ENCODE measurements at places on chromosomes 1 and 21. TPM values are rescaled to one million over a fixed set of nuclear protein-coding genes. Genes with fewer than 3 reads are reported as not detected.

Gene HES4
- total RNA-seq: 51.3 TPM

Gene LRIF1
- total RNA-seq: 17.9 TPM

GRCh38 chr1:185408700-185409270 is 91.7 kb upstream of the IVNS1ABP start:
- DNase-seq: no peak

DNA sequence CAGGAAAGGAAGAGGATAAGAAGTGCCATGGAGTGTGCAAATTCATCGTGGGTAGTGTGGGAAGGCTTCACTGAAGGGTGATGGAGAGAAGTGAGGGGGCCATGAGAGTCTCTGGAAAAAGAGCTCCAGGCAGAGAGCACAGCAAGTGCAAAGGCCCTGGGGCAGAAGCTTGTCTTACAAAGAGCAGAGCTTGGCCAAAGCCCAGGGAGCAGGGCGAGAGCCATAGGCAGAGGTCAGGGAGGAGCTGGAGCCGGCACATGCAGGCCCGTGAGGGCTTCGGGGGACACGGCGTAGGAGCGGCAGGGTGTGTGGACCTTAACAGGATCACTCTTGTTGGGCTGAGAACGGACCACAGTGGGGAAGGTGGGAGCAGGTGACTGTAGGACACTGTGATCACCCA is 83.7 kb upstream of the EDN2 start:
- DNase-seq: no peak

DNA sequence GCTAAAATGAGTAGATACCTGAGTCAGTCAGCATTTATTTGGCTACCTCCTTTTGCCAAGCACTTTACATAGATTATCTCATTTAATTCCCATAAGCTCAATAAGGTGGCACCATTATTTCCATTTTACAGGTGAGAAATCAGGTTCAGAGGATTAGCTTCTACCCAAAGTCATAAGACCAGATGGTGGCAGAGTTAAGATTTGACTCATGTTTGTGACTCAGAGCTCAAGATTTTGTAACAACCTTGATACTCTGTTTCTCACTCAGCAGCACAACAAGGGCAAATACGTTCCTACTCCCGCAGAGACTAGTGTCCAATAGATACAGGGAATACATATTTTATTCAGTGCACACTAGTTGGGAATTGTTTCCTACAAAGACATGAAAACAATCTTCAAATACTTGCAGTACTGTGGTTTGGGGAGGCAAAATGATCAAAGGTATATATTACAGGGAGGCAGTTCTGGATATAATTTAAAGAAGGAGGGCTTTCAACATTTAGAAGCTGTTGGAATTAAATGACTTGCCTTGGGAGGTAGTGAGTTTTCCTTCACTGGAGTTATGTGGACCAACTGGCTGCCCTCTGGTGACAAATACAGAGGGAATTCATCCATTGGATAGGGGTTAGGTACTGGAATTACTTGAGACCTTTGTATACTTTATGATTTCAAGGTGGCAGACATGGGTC is 3.6 kb downstream of the LEPR start:
- no peak for DNase-seq

DNA sequence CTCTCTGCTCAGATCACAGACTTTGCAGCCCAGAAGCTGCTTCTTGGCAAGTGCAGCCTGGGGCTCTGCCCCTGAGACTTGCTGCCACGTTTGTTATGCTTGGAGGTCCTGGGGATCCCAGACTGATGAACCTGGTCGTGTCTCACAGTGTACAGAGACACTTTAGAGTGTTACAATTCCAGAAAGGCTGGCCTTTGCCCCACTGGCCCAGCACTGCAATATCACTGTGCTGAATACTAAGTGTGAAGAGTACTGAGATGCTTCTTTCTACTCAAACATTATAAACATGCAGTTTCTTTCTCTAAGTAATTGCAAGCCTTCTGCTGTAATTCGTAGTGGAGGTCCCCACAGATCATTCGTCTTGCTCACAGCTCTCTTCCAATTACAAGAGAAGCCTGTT is 133.2 kb downstream of the MAP3K21 start:
- no peak for DNase-seq

DNA sequence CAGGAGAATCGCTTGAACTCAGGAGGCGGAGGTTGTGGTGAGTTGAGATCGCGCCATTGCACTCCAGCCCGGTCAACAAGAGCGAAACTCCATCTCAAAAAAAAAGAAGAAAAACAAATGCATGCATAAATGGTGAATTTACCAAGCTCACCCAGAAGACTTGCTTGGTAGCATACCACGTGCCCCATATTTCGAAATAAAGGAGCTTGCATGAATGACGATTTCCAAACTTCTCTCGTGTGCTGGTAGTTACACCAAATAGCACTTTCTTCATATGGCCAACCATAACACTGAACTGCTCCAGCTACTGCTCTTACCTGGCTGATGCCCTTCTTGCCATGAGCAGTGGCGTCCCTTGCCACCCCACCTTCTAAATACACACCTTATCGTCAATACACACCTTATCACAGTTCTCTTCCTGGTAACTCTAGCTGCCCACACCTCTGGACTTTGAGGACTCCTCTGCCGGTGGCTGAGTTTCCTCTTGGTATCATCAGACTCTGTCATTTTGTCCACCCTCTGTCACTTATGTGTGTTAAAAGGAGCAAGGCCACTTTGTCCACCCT is 2.8 kb downstream of the DOP1B start:
- no peak for DNase-seq

GRCh38 chr1:56824938-56825337 is 5.7 kb upstream of the FYB2 start:
- DNase-seq: no peak

Gene C1orf87
- total RNA-seq: not detected

DNA sequence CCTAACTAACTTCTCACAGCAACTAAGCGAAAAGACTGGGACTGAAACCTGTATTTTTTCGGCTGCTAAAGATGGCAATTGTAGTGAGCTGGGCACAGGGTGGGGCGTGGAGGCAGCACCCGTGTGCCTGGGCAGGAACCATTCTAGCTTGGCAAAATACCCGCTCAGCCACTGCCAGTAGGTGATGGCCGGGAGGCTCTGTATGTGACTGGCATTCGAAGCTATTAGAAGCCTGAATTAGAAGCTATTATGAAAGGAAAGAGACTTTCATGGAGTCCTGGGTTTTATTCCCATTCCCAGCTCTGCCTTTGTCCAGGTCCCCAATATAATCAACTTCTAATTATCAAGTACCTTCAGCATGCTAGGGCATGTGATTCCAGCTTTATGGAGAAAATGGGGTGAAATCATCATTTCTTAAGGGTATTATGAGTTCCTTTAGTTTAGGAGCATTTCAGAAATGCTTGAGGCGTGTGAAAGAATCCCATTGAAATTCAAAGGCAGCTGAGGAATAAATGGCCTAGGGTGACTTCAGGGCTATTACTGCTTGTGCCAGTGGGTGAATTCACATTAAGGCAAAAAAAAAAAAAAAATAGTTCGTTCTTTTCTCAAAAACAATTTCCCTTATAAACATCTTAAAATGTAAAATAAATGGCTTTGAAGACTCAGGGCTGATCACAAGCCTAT is 125.6 kb downstream of the KCNN3 start:
- no peak for DNase-seq

- no peak for DNase-seq
Observed at GRCh38 chr1:183931646-183932271, 105.8 kb downstream of the COLGALT2 start.

DNA sequence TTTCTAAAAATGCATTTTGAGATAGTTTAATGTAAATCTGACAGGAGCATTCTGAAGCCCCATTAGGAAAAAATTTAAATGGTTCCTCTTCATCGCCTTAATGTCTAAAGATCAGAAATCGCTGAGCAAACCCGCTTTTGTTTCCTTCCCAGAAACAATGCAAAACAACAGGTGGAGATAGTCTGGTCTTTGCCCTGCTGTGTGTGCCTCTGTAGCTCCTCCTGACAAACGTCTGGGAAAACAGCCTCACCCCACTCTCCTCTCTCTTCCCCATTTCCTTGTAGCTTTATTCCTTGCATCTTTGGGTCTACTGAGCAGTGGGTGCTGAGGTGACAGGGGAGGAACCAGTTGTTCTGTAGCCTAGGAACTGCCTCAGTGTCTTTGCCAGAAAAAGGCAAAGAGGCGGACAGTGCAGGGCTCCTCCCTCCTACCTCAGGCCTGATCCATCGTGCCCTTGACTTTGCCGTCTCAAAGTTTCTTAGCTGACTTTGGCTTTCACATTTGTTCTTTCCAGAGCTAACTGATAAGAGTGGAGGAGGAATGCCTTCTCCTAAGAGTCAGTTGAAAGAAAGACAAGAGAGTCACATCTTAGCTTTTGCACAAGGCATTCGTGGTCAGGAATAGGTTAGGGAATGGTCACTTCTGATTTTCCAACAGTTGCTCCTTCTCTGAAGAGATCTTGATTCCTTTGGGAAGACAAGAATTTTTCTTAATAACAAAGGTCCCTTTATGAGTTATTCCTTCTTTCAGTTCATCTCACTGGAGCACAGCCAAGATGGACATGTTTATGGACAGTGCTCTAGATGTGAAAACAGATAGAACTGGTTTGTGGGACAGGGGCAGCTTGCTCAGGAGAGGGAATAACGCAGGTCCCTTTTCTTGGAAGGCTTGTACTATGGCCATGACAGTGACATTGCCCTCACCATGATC is 24.9 kb downstream of the SYT11 start:
- no peak for DNase-seq

Gene MIXL1
- not detected for total RNA-seq

GRCh38 chr1:77200806-77201205 is 18.4 kb downstream of the PIGK start:
- no peak for DNase-seq

DNA sequence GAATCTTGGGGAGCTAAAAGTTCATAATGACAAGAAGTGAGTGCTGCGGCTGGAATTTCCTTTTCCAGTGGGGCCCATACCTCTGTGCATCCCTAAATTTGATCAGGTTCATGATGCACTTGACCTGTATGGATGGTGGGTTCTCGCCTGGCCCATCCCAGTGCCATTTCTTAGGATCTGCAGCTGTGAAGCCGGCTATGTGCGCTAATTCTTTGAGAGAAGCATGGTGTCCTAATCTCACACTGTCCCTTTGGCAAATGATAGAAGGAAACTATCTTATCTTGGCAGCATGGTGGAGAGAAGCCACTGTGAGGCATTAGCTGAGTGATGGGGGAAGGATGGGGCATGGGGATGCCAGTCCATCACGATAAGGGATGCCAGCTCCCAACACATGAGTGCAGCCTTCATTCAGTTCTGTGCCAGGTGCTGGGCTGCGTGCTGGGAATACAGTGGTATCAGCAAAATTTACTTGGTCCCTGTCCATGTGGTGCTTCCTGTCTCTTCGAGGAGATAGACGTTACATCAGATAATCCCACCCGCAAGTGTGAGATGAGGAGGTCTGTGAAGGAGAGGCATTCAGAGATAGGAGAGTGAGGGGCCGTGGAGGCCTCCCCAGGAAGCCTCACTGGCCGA is 30.5 kb downstream of the STUM start:
- DNase-seq: no peak

Gene TMEM125
- total RNA-seq: 20.7 TPM

Gene SIK1
- 19.7 TPM for total RNA-seq

Gene PDZK1
- total RNA-seq: 3.3 TPM

DNA sequence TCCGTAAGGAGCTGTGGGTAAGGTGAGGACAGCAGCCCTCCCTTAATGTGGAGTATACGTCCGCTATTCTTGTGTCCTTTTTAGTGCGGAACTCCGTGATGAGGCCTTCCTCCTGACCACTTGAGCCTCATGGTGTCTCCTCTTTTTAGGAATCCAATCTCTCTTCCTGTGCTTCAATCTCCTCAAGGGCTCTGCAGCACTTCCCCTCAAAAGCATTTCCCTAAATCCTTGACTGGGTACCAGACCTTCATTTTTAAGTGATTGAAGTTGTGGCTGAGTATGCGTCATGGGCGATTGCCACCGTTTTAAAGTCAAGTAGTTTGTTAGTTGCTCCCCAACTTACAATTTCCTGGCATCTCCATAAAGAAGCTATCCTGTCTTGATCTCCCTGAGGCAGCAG is 62.8 kb downstream of the SAMSN1 start:
- DNase-seq: no peak
